CD4-positive, alpha-beta T cell treated with Interleukin-2 at 100 ng/mL for 4 hours (primary cell): ENCODE measurements at places on chromosomes 12 and 14.

GRCh38 chr14:91654836-91655235 is 77.0 kb downstream of the CATSPERB start:
- DNase-seq, result no peak

GRCh38 chr12:109458086-109458485 is 19.0 kb downstream of the KCTD10 start:
- DNase-seq, result no peak

GRCh38 chr12:56450241-56450640 is 1.0 kb upstream of the TIMELESS start:
- DNase-seq, result no peak

DNA sequence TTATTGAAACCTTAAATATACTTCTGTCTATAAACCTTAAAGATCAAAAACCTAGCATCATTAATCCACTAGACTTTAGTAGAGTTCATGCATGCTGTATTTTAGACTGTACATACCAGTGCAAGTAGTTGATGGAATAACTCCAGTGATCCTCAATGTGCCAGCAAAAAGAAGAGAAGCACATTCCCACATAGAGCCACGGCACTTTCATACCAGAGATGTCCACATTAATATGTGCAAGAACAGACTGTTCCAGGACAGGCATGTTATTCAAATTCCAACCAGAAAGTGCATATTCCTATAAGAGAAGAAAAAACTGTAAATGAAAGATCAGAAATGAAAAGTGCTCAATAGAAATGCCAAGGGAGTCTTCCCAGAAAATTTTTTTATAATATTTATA is 55.0 kb downstream of the KDM5A start:
- no peak for DNase-seq
